Upper lobe of right lung (tissue), 1 donor: ENCODE measurements at places on chromosomes 16 and 17.

DNA sequence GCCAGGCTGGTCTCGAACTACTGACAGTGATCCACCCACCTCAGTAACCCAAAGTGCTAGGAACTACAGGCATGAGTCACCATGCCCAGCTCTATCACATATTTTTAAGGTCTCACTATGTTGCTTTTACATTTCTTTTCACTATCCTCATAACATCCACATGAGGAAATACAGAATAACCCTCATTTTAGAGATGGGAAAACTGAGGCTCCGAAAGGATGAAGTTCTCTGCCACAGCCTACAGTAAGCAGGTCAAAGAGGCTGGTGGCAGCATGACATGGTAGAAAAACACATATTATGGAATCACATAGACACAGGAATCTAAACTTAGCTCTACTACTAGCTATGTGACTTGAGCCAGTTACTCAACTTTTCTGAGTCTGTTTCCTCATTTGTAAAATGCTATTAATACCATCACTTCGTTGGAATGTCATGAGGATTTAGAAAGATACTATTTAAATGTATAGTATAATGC, 32.2 kb downstream of the APPBP2 start:
- DNase-seq, result no peak

DNA sequence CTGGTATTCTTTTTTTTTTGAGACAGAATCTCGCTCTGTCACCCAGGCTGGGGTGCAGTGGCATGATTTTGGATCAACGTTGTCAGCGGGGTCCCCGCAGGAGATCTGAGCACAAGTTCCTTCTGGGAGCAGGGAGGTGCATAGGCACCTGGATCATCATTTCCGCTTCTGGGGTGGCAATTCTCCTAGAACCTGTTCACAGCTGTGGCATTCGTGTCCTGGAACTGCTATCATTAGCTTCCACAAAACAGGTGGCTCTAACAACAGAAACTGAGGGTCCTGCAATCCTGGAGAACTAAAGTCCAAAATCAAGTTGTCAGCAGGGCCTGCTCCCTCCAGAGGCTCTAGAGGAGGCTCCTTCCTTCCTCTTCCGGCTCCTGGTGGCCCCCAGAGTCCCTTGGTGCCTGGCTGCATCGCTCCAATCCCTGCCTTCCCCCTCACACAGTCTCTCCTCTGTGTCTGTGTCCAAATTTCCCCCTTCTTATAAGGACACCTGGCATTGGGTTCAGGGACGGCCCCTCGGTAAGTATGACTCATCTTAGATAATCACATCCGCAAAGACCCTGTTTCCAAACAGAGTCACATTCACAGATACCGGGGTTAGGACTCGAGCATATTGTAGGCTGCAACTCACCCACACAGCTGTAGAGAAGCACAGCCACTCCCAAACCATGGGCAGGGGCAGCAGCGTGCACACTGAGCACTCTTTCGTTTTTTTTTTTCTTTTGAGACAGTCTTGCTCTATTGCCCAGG, 43.5 kb upstream of the KLHDC4 start:
- no peak for DNase-seq

DNA sequence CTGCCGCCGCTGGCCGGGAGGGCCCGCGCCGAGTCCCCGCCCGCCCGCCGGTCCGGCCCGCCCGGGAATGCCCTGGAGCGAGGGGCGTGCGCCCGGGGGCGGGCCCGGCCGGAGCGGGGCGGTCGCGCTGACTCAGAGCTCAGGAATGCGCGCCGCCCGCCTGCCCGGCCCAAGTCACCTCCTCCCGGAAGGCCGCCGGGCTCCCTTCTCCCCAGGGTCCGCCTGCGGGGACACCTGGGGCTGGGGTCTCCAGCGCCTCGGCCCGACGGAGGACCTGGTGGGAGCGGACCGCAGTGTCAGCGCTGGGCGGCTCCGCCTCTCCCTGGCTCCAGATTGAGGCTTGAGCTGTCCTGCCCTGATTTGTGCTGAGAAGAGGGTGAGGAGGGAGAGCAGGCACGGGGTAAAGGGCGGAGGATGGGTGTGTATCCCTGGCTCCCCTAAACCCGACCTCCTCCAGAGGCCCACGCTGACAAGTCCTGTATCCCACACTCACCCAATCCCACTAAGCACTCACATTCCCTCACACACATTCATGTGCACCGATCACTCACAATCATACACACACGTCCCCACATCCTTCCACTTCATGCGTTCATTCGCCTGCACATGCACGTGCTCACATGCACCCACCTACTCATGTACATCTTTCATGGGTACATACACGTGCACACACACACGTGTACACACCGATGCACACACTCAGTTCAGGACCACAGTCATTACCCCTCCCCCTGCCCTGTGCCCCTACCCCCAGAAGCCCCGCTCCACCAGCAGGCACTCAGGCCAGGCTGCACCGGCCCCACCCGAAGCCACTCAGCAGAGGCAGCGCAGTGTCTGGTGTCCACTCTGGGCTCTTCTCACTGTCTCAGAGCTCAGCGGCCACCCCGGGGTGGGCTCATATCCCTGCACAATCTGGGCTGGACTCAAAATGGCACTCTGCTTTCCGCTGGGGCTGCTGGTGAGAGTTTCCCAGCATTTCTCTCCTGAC, at the start of gene RHBDF1:
TSS of gene RHBDF1 (minus strand) at position 71 of the 988 bp plus-strand sequence. CDS start 7,616 bp downstream, outside the sequence.
- peak; percentile 86 for DNase-seq

DNA sequence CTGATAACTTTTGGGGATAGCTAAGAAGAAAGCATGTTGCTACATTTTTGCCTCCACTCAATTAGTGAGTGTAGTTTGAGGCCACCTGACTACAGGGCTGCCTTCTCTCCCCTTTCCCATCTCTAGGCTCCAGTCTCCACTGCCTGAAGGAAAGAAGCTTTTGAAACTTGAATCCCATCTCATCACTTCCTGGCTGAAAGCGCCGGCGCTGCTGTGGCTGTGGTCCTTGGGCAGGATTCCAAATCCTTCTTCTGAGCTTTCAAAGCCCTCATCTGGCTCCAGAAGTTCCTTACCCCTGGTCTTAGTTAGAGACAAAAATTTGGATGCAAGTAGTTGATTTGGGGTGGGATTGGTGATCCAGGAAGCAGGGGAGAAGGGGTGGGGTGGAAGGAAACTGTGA, 119.4 kb downstream of the FOXL1 start:
- DNase-seq, result no peak

DNA sequence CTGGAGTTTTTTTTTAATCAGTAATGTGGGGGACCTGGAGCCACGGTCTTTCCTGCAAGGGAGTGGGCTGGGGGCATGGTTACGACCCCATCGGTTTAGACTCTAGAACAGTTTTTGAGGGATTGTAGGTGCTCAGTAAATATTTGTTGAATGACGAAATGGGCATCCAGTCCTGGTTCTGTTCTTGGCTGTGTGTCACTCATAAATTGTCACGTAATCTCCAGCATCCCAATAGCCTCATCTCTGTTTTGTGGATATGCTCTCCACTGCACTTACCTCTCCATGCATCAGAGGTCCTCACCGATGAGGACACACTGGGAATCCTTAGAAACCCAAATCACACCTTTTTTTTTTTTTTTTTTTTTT, 497 bp upstream of the SLC38A7 start:
- no peak for DNase-seq

DNA sequence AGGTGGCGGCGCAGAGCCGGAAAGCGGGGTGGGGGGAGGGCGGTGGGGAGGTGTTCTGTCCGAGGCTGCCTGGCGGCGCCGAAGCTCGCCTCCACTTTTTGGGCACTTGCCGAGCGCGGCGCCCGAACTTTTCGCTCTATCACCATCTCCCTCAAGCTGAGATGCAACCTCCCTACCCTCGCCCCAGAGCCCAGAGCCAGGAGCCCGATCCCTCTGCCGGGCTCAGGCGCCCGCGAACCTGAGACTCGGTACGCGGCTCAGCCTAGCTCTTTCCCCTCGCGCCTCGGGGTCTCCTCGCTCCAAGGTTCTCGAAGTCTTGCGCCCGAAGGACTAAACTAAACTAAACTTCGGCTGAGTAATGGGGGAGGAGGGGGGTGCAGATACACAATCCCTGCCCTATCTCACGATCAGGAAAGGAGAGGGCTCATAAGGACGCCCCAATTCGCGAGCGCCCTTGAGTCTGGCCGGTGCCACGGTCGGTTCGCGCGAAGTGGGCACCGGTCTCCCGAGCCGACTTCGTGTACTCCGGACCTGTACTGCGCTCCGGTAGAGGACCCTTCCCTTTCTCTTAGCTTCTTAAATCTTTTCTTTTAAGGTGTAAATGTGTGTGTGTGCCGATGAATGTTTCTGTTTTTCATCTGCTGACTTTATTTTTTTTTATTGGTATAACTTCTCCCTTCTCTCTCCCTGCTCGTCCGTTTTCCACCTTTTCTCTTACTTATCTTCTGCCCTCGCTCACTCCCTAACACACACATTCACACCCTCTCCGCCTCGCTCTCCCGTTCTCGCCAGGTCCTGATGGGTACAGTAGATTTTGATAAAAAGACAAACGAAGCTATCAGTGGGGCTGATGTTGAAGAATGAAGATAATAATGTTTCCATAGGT, 1.9 kb upstream of the SALL1 start:
- DNase-seq, result no peak

- DNase-seq, result no peak
These were observed 487.4 kb upstream of the SOX9 start for GRCh38 chr17:71633391-71633849.

- DNase-seq, result no peak
These were observed 114.9 kb upstream of the RCVRN start for GRCh38 chr17:10019941-10020451.

DNA sequence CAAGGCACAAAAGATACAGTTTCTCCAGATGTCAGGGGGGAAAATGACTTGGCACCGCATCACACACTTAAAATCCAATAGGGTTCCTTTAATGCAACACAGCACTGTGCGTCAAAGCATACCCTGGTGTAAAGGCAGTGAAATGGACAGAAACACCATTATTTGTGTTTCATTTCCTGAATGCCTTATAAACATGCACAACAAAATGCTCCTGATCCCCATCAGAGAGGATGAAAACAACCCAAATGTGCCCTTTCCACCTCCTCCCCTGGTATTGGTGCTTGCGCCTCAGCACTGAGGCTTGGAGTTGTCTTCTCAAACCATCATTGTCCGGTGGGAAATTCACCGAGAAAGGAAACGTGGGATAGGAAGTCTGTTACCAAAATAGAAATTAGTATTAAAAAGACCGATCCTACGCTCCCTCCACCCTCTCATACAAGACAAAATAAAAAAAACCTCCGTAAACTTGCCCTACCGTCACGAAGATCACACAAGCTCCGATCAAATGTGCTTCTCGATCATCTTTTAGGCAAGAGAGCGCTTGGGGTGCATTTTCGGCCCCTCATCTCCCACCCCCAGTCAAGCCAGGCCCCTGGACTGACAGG, 722 bp downstream of the CDC27 start:
- DNase-seq, result no peak

- DNase-seq, result no peak
These were observed 2.2 kb upstream of the ZNF750 start for GRCh38 chr17:82841921-82842596.

DNA sequence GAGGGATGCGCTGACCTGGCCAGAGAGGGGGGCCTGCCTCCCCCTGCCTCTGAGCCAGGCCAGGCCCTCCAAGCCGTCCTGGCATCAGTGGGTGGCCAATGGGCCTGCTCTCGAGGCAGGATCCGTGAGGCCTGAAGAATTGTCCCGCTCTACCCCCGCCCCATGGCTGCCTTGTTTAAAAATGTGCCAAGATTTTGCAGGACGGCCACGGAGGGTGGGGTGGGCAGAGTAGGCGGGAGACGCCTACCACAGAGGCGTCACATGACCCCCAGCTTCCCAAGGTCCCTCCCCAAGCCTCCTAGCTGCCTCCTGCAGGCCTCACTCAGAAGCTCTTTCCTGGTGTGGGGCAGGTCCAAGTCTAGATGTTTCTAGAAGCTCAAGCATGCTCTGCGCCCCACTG, 69.5 kb downstream of the ENGASE start:
- no peak for DNase-seq

GRCh38 chr16:68760671-68761275, 23.7 kb downstream of the CDH1 start:
- no peak for DNase-seq

DNA sequence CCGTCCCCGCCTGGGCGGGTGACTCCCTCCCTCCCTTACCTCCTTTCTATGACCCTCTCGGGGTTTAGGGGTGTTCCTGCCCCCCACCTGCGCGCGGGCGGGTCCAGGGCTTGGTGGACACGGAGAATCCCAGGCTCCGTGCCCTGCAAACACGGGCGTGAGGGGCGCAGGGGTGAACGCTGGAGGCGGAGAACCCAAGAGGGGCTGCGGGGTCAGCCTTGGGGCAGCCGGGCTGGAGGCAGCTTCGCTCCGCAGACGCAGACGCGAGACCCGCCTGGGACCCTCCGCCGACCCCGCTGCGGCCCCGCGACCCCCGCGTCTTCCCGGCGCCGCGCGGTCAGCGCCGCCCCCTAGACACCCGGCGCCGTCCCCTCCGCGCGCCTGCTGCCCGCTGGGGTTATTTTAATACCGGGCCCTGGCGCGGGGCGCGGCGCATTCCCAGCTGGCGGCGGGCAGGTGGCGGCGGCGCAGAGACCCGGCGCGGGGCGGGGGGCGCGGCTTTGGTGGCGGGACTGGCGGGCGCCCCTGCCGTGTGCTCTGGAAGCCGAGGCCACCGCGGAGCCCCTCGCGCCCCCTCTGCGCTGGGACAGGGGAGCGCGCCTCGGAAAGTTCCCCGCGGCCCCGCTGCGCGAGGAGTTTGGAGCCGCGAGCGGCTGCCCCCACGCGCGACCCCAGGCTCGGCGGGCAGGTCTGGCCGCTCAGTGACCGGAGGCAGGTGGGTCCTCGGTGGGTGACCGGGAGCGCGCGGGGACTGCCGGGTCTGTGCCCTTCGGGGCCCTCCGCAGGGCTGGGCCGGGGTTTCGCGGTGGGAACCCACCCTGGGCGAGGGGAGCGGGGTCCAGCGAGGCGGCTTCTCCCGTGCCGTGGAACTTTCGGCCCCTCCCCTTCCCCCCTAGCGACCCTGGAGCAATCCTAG, at the start of gene UTS2R:
TSS of gene UTS2R (plus strand) at position 433 of the 916 bp plus-strand sequence. CDS start 2,560 bp downstream, outside the sequence.
- no peak for DNase-seq

DNA sequence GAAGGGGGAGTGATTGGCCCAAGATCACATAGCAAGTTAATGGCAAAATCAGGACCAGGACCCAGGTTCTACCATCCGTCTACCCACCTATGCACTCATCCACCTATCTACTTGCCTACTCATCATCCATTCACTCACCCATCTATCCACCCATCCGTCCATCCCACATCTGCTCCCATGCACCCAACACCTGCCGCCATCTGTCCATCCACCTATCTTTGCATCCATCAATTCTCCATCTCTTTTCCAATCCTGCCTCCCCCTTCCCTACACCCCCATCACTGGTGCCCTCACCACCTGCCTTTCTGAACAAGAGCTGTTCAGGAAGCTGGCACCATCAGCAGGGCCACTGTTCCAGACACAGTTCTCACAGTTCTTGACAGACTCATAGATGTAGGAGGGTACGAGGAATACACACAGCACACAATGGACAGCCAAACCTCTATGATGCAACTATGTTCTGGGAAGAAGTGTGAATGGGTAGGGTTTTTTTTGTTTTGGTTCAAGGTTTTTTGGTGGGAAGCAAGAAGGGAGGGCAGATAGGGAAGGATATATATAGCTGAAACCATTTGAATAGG, 4.5 kb downstream of the SAMD14 start:
- DNase-seq, result no peak

- no peak for DNase-seq
These were observed 29.7 kb downstream of the CDK5R1 start for GRCh38 chr17:32516450-32516849.
